ENCODE measurements at places on chromosomes 12 and 14.

DNA sequence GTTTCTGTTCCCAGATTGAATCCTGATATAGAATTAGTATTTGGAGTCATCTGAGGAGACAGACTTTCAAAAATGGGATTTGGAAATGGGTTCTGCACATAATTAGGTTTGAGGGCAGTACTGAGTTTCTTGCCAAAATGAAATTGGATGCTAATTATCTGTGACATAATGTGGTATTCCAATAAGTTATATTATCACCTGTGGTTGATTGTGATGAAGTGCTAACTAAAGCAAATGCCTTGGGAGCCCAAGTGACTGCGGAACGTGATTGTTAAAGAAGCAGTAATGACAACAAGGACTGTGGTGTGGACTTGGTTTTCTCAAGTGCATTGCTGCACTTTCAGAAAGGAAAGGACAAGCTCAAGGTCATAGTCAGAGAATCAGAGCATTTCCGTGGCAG is 337.0 kb downstream of the IPO8 start:
- no peak for DNase-seq

- DNase-seq, result no peak
These were observed 21.8 kb downstream of the WDHD1 start for GRCh38 chr14:55005071-55005470.

DNA sequence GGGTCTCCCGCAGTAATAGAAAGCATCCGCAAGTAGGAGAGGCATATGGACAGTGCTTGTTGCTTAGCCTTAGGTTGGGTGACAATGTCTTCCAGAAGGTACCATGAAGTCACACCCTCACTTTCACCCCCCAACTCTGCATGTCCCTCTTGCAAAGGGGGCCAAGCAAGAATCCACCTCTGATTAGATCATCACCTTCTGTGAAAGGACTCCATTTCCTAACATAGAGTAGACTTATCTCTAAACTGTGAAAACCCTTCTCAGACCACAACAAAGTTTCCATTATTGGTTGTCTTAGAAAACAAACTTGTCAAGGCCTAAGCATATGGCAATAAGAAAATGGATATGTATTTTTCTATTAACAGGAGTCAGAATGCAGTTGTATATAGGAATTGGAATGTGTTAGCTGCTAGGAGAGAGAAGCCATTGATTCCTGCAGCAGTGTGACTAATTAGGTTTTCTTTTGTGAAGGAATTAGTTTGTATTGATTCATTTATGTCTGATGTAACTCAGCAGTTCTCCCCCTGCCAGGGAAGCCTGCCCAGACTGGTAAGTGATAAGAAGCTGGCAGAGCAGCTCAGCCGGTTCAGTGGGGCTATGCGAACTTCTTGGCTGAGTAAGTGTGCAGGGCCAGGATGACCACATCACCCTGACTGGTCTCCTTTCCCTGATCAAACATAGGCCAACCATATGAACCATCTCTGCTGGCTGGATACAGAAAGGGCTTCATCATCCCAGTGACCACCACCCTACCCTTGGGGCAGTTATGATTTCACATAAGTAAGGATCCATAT is 107.3 kb upstream of the CCDC196 start:
- DNase-seq, result no peak

DNA sequence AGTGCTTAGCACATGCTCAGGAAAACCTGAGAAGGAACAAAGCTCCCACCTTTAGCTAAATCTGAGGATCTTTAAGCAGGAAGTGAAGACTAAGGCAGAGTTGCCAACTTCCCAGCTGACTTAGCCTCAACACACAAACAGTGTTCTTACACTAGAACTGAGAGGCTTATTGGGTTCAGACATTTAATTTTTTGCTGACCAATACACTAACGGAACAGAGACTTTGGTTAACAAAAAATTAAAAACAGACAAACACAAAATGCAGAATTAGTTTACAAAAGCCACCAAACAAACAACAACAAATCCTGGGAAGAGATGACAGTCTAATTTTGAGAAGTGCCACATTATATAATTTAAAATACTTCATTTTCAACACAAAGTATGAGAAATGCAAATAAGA is 1123.7 kb upstream of the ATXN7L3B start:
- no peak for DNase-seq

DNA sequence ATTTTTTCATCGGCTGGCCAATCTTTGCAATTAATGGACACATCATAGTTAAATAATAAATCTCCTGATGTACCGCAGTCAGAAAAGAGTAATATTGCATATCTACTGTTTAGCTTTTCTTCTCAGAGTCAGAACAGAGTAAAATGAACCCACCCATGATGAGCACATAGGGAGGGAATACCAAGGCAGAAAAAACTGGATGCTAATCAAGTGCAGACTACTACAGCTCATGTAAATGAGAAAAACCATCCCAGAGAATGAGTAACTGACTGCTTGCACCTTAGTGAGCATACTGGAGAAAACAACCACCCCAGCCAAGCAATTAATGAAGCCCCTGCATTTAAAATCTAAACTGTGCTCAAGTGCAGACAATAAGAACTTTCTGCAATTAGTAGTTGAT is 483.7 kb downstream of the MDGA2 start:
- no peak for DNase-seq

DNA sequence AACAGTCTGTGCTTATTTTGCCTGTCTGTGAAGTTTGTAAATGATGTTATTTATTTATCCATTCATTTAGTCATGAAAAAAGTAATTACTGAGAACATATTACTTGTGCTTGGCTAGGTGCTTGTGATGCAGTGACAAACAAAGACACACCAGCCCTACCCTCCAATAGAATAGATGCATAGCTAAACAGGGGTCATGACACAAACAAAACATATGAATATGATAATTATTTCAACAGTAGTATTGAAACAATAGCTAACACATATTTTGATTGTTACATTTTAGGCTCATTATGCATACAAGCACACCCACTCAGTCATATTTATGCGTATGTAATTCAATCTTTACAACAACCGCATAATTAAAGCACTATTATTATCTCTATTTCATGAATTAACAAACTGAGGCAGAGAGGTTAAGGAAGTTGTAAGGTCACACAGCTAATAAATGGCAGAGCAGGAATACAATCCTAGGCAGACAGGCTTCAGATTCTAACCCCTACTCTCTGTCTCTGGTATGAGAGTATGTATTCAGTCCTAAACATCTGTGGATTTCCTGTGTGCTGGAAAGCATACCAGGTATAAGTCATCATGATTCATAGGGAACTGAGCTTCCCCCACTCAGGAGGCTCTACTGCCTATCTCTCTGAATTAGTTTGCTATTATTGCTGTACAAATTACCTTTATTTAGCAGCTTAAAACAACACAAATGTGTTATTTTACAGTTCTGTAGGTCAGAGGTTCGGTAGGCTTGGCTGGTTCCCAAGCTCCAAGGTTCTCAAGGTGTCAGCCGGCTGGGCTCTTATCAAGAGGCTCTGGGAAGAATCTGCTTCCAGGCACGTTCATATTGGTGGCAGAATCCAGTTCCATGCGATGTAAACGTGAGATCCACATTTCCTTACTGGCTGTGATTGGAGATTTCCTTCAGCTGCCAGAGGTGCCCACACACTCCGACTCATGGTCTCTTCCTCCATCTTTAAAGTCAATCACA is 509.4 kb downstream of the GALC start:
- DNase-seq, result no peak

GRCh38 chr12:31578632-31579031 is 12.3 kb downstream of the DENND5B start:
- DNase-seq, result no peak

DNA sequence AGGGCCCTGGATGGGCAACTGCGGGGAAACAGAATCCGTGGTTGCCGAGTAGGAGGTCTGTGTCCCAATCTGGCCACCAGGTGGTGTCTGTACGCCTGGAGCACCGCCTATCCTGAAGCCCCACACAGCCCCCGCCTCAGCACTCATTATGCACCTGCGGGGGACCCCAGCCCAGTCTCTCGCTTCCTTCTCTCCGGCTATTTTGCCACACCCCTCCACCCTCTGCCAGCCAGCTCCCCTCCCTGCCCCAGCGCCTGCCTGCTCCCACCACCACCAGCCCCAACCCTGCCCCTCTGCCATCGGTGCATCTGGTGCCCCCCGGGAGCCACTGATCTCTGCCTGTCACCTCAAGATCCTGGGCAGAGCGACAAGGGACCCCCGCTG is 2.2 kb upstream of the NXPH4 start:
- DNase-seq, result peak; percentile 72

DNA sequence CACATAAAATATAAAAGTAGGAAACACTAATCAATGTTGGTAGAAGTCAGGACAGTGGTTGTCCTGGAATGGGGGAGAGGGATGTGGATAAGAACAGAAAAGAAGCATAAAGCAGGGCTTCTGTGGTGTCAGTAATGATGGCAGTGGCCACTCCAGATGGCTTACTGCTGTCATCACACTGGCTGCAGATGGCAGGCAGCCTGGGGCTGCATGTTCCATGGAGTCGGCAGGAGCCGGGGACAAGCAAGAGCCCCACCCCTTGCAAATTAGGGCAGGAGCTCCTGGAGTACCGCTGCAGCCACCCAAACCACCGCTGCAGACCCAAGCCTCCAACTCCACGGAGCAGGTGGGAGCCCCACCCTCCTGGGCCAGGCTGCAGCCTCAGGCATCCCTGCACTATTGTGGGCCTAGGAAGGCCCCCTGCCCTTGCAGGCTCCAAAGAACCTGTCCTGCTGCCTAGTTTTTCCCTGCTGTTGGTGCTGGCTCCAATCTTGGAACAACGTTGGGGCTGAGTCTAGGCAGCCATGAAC is 28.8 kb upstream of the SLC5A8 start:
- DNase-seq, result no peak

Data from activated T-cell treated with anti-CD3 and anti-CD28 coated beads, Interleukin-2, amount 50 U/mL, for 1 hour (primary cell).